ENCODE measurements at places on chromosomes 5 and 9.
A peak's percentile ranks its signal among the peaks of the same experiment; 100 is the strongest.

- no peak for DNase-seq
Measured at GRCh38 chr5:151127926-151128325, 29.7 kb downstream of the ANXA6 start.

GRCh38 chr5:5340206-5340729 lies 82.2 kb upstream of the ICE1 start:
- no peak for DNase-seq

DNA sequence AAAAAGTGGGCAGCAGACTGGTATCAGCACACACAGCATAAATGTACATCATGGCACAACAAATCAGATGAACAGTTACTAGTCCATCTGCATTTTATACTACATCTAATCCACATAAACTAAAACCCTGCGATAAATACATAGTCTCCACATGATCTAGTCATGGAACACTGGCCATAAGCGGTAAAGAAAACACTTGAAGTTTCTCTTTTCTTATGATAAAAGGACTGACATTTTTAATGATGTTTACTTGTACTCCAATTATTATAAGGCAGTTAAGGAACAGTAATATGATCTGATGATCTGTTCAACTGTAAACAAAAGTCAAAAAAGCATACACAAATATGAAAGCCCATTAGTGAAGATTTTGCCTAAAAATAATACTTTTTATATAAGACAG lies 112.5 kb downstream of the MPDZ start:
- no peak for DNase-seq

DNA sequence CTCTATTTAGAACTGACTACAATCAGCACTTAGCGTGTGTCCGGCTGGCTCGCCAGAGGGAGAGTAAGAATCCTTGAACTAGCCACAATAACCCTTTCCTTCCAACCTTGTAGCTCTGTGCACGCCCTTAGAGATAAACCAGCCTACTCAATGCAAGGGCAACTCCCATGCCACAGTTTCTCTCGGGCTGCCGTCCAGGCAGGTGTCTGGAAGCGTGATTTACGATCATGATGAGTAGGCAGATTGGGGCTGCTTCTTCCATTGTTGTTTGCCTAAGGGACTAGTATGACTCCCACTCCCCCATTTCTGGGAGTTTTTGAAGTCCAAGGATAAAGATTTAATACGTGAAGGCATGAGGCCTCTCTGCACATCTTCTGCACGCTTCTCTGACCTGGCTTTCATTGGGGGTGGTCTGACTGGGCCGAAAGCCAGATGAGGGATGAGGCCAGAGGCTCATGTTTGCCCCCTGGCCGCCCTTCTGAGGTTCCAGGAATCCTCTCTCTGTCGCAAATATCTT lies 134.0 kb upstream of the MYO10 start:
- no peak for DNase-seq

DNA sequence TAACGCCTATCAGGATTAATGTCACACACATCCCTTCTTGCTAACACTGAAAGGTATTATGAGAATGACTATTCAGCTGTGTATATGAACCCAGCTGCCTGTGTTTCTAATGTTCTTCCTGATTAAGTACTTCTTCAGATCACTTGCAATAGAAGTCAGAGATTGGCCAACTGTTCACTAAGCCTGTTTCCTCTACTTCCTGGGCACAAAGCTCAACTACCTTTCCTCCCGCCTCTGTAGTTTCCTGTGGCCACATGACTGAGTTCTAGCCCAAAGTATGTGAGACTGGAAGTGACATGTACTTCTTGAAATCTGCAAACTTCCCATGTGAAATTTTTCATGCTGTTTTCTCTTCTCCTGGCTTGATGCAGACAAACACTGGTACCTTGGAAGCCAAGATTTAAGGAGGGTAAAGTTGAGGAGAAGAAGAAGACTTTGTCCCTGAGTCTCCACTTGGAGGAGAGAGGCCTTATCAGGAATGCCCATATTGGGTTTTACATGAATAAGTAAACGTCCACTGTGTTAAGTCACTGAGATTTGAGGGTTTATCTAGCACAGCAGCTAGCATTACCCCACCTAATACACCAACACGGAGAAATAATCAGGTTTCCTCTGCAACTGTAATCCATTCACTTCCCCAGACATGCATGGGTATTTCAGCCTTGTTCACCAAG lies 58.6 kb downstream of the SLIT3 start:
- no peak for DNase-seq

DNA sequence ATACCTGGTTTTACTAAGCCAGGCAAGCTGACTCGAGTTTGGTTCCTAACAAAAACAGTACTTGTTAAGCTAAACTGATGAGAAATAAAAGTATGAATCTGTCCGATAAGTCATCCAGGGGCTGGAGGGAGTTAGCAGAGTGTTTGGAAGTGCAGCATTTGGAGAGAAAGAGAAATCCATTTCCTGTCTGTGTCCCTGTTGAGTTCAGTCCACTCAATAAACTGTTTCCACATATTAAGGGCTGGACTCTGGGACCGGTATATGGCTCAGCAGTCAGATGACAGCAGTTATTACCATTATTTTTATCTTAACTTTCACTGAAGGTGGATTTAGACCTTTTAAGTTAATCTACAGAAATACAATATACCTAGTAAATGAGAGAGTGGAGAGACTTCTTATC lies 130.6 kb upstream of the ADRA1B start:
- DNase-seq = no peak

GRCh38 chr5:113325054-113325453 lies 109.7 kb downstream of the TSSK1B start:
- no peak for DNase-seq

GRCh38 chr5:145668714-145669113 lies 166.4 kb downstream of the PRELID2 start:
- DNase-seq = no peak

- peak; percentile 23 for DNase-seq
Measured at GRCh38 chr9:91758491-91758981, 191.5 kb downstream of the ROR2 start.

- no peak for DNase-seq
Measured at GRCh38 chr9:69674716-69675438, 2.7 kb upstream of the APBA1 start.

- no peak for DNase-seq
Measured at GRCh38 chr5:107593009-107593408, 77.7 kb downstream of the EFNA5 start.

GRCh38 chr5:89457411-89458331 lies 574.7 kb upstream of the MEF2C start:
- DNase-seq = no peak

GRCh38 chr5:151270599-151270998 lies 17.6 kb downstream of the GM2A start:
- DNase-seq = peak; percentile 2

DNA sequence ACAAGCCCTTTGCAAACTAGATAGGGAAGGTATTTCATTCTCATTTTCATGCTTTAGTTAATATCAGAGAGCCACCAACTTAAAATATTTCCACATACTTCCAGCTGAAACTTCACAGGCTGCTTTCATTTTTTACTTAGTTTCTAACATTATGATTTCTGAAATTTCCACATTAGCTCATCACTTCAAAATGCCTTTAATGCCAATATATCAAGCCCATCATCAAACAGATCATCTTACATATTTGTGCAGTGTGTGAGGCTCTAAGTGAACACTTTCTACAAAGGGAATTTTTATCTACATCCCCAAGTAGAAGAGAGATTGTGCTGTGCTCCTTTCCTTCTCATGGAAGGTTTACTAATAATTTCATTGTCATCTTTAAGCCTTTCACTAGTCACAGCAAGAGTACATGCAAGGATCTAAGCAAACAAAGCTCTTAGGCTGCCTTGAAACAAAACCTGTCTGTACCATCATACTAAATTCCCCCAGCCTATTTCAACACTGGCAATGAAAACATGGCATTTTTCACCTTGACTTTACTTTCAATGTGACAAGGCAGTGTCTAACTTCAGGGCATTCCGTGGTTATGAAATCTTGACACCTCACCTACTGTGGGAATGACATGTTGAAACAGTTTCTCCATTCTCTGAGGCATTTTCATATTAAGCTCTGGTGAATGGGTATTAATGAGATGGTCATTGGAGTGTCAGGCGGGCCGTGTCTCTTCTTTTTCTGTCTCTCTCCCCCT lies 45.4 kb downstream of the PPP2R2B start:
- DNase-seq = no peak

DNA sequence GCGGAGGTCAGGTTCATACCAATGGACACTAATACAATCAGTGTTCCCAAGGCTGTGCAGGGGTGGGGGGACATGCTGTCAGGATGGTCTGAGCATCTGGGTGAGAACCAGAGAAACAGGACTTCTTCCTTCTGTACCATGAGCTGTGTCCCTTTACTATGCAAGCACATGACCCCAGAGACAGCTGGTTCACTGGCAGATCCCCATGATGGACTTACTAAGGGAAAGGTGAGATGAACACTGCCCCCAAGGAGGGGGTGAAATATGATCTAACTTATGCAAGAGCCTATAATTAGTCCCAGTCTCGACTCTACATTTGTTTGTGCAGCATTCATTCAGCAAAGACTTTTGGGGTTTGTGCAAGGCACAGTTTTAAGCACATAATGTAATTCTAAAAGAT lies 91.4 kb downstream of the LIFR start:
- no peak for DNase-seq

DNA sequence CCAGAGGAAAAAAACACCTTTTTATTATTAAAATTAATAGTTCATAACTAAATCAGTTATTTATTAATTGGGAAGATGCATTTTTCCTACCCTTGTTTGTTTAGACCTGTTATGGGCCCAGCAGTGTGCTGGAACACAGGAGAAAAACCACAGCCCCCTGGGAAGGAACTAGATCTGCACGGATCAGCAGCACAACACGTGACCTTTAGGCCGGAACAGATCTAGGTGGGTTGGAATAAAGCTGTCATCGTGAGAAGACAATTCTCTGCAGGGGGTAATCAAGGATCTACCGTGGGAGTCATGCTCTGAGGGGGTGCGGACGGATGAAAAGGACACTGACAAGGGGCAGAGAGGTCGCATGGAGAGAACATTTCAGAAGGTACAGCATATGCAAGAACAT lies 95.8 kb upstream of the SPATA31C2 start:
- DNase-seq = no peak

DNA sequence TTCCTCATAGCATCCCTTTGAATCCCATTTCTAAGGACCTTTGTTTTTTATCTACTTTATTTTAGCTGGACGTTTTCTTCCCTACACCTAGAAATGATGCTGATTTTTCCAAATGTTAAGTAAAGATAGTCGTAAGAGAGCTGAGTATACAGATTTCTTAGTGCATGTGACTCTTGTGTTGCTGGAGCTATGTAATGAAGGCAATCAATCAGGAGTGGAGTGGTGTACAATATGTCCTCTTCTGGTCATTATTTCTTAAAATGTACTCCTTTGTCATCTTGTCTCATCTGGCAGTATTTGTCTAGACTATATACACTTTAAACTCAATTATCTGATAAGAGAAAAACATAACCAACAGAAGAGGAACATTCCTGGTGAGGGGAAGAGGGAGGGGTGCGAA lies 13.5 kb downstream of the GAPT start:
- DNase-seq = no peak

DNA sequence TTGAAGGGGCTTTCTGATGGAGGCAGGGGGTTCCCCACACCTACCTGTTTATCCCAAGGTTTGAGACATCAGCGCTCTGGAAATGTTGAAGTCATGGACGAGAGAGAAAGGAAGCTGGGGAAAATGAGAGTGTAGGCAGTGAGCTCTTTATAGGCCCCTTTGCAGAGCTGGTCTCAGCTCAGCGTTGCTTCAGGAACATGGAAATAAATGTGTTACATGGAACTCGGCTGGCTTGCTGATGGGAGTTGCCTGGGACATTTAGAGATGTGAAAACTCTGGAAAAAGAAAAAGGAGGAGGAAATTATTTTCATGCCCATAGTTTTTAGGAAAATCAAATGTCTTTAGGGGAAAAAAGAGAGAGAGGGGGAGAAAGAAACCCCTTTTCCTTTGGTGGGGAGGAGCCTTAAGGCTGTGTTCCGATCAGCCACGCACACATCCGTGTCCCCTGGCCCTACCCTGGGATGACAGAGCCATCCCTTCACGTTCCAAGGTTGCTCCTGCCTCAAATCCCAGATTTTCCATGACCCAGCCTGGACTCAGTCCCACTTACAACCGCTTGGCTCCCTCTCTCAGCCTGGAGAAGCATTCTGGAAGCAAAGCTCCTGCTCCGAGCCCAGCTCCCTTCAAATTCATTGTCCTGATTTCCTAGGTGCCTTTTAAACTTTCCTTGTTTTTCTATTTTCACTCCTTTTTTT lies 78.3 kb downstream of the COL27A1 start:
- DNase-seq = no peak

- DNase-seq = no peak
Measured at GRCh38 chr5:173326501-173326960, 1.7 kb downstream of the STC2 start.

- DNase-seq = no peak
Measured at GRCh38 chr9:81652058-81652687, 37.2 kb downstream of the TLE1 start.

DNA sequence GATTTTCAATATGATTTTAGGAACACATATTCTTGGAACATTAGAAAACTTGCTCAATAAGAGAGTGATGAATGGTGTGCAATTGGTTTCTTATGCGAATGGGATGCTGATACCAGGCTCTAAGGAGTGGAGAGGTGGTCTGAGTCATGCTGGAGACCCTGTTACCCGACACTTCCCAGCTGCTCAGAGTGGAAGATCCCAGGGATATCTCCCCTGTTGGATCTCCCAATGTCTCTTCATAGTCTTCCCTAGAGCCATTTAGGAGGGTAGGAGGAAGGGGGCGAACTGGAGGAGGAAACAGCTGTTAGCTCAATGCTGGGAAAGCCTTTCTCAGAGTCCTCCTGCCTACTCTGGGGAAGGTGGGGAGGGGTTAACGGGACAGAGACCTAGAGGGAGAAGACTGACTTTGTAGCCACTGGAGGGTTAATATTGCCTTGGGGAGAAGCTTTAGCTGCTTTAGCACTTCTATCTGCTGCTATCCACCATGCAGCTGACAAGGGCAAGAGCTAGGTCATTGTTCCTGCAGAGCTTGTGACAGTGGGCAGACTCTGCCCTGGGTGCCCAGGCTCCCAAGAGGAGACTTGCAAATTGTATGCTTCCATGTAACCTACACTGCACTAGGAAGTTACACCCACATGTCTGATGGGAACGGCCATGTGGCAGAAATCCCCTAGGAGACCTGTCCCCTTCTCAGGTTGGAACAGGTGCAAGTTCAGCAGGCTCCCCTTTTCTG lies 301.0 kb downstream of the GADD45G start:
- DNase-seq = no peak

- DNase-seq = no peak
Measured at GRCh38 chr5:4518903-4519672, 621.0 kb upstream of the ADAMTS16 start.

DNA sequence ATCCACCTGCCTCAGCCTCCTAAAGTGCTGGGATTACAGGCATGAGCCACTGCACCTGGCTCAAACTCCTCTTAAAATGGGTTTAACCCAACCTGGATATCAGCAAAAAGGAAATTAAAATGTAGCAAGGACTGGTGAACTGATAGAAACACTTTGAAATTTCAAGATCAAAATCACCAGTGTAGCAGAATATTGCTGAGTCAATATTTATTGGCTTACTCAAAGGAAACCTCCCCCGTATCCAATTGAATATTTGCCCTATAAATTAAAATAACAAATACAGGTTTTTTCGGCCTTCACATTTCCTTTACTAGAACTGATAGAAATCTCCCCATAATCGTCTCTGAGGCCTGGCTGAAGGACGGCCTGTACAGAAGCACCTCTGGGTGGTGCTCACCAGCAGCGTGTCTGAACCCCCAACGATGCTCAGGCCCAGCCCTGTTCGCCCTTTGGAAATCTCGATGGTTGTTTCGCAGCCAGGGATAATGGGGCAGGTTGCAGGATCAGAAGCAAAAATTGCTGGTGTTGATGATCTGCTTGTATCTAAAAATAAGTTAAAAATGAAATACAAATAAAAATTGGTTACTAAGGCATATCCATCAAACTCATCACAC lies 156.6 kb downstream of the MPDZ start:
- no peak for DNase-seq
